Neural progenitor cell (in vitro differentiated cells): ENCODE measurements at places on chromosomes 1 and 21. TPM values are rescaled to one million over a fixed set of nuclear protein-coding genes. Genes with fewer than 3 reads are reported as not detected.

GRCh38 chr1:15618655-15619525 lies 1.6 kb downstream of the DDI2 start:
- no peaks in the 10 kb centered on the region for H3K36me3 ChIP-seq
- H3K4me3 ChIP-seq = peak overlapping the region; percentile 84
- H3K27ac ChIP-seq = no peak overlapping the region
- H3K27me3 ChIP-seq = no peaks in the 10 kb centered on the region

DNA sequence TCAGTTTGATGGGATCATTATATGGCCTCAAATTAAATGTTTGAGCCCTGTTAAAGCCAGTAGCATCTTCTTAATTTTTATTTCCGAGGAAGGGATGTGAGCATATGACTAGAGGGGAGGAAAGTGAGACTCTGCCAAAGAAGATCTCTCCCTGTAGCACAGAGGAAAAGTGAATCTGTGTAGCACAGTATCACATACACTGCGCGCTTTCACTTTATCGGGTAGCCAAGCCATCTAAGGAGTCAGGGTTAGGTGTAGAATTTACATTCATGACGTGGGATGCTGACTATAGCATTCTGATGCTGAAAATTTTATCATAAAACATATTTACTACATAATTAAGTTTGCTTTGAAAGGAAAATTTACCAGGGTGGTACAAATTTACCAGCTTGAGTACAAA lies 24.0 kb downstream of the LRRC8D start:
- peaks cover 10% of the 10 kb centered on the region for H3K36me3 ChIP-seq
- no peaks in the 10 kb centered on the region for H3K27me3 ChIP-seq
- no peak for DNase-seq
- H3K27ac ChIP-seq = no peak overlapping the region

DNA sequence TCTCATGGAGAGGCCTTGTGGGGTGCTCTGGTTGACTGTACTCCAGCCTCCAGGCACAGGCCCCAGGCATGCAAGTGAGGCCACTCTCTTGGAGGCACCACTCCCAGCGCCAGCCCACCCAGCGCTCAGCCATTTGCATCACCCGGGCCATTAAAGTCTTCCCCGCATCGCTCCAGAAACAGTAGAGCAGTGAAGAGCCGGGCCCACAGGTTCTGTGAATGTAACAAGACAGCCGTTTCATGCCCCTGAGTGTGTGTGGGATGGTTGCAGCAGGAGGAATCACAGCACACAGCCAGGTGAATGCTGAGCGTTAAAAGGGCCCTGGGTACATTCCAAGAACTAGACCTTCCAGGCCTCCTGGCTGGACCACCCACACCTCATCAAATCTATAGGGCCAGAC lies 19.0 kb upstream of the CD2 start:
- H3K27me3 ChIP-seq = no peaks in the 10 kb centered on the region
- H3K4me1 ChIP-seq = no peaks in the 10 kb centered on the region
- H3K27ac ChIP-seq = no peak overlapping the region
- no peak overlapping the region for H3K4me3 ChIP-seq
- H3K36me3 ChIP-seq = no peaks in the 10 kb centered on the region
- no peak for DNase-seq

DNA sequence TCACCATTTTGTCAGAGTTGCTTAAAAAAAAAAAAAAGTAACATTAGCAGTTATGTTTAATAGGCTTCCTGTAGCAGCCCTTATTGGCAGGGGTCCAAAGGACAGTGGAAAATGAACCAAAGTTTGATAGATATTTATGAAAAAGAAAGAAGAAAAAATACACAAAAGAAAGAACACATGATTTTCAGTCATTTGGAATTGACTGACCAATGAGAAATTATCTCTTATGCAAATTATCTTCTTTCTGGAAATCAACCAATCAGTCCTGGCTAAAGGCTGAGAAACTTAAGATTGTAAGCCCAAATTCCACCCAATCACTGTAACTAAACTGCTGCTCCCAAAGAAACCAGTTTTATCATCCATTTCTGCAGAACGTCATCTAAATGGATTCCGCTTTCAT lies 282.4 kb downstream of the TM2D1 start:
- DNase-seq = no peak
- H3K27me3 ChIP-seq = no peaks in the 10 kb centered on the region
- H3K36me3 ChIP-seq = no peaks in the 10 kb centered on the region
- no peak overlapping the region for H3K4me3 ChIP-seq

PLXNA2 gene
- total RNA-seq = 1.7 and 2.3 TPM in 2 replicates

- H3K36me3 ChIP-seq = no peaks in the 10 kb centered on the region
- H3K27me3 ChIP-seq = peaks cover 36% of the 10 kb centered on the region
- peaks cover 8% of the 10 kb centered on the region for H3K4me1 ChIP-seq
- no peak overlapping the region for H3K27ac ChIP-seq
- peak overlapping the region; percentile 83 for H3K4me3 ChIP-seq
Observed at GRCh38 chr1:29230204-29230552, 556 bp downstream of the MECR start.

DNA sequence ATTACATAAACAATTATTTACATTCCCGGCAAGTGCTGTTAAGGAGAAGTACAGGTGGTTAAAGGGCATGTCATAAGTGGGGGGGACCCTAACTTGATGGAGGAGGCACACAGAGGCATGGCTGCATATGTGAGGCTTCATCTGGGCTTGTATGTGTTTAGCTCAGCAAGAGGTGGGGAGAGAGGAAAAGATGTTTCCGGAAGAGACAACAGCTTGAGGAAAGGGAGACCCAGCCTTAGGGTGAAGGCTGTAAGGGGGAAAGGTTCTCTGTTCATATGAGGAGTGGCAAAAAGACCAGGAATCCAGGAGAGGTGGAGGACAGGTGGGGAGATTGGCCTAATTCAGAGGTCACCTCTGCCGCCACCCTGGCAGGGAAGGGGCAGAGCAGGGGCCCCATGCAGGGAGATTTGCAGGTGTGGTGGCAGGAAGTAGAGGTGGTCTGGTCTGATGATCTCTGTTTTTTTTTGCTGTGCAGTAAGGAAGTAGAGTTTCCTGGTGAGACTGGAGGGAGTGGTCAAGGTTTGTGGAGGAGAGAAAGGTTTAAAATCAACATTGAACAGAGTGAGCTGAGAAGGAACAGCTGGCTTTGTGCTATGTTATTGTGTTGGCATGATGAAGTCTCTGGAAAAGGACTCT lies 9.0 kb downstream of the TRAF5 start:
- no peak for DNase-seq
- H3K4me1 ChIP-seq = peaks cover 3% of the 10 kb centered on the region
- H3K27me3 ChIP-seq = no peaks in the 10 kb centered on the region
- H3K27ac ChIP-seq = no peak overlapping the region
- no peak overlapping the region for H3K4me3 ChIP-seq
- no peaks in the 10 kb centered on the region for H3K36me3 ChIP-seq

BMP8B gene
- 0.24 and 0.28 TPM in 2 replicates for total RNA-seq

DNA sequence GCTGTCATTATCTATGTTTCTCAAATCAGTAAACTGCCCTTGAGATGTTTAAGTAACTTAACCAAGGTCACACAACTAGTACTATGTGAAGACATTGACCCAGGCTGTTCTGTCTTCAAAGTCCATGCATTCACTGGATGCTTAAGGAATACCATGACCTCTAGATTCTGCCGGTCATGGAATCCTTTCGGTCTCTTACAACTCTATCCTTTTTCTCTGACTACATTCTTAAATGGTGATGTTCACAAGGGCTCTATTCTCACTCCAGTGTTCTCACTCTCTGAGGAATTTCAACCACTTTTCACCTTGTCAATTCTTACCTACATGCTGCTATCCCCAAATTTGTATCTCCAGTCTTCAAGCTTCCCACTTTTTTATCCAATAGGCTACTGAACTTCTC lies 15.2 kb downstream of the CRYZ start:
- H3K36me3 ChIP-seq = no peaks in the 10 kb centered on the region
- H3K4me3 ChIP-seq = no peak overlapping the region
- no peaks in the 10 kb centered on the region for H3K27me3 ChIP-seq
- no peak for DNase-seq
- no peak overlapping the region for H3K27ac ChIP-seq

- DNase-seq = no peak
- H3K4me1 ChIP-seq = peaks cover 14% of the 10 kb centered on the region
- no peaks in the 10 kb centered on the region for H3K36me3 ChIP-seq
Observed at GRCh38 chr1:166063701-166064100, 103.1 kb downstream of the FAM78B start.

GRCh38 chr1:54359393-54360162 lies 46.6 kb downstream of the SSBP3 start:
- no peaks in the 10 kb centered on the region for H3K27me3 ChIP-seq
- no peak overlapping the region for H3K27ac ChIP-seq
- H3K4me3 ChIP-seq = no peak overlapping the region
- peaks cover 55% of the 10 kb centered on the region for H3K4me1 ChIP-seq

OPRD1 gene
- 0.37 and 0.77 TPM in 2 replicates for total RNA-seq

DNA sequence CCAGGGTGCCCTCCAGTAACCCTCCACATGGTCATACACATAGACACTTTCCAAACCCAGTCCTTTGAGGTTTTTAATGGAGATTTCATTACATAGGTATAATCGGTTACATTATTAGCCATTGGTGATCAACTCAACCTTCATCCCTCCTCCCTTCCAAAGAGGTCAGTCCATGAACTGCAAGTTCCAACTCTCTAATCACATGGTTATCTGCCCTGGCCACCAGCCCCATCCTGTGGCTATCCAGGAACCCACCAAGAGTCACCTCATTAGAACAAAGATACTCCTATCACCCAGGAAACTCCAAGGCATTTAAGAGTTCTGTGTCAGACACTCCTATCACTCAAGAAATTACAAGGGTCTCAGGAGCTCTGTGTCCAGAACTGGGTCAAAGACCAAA lies 12.2 kb downstream of the ATP1A4 start:
- H3K27me3 ChIP-seq = peaks cover 28% of the 10 kb centered on the region
- DNase-seq = no peak
- peaks cover 3% of the 10 kb centered on the region for H3K4me1 ChIP-seq
- H3K36me3 ChIP-seq = no peaks in the 10 kb centered on the region

OR2L13 gene
- not detected in 2 replicates for total RNA-seq

- no peaks in the 10 kb centered on the region for H3K36me3 ChIP-seq
- H3K4me3 ChIP-seq = no peak overlapping the region
- no peak overlapping the region for H3K27ac ChIP-seq
Observed at GRCh38 chr1:179090522-179090921, 8.7 kb downstream of the TOR3A start.

TRPM2 gene
- total RNA-seq = 0.28 TPM in 1 of 2 replicates, not detected in the other

- no peak overlapping the region for H3K4me3 ChIP-seq
- H3K4me1 ChIP-seq = no peaks in the 10 kb centered on the region
- no peaks in the 10 kb centered on the region for H3K36me3 ChIP-seq
- DNase-seq = no peak
- no peak overlapping the region for H3K27ac ChIP-seq
Observed at GRCh38 chr1:8966606-8967005, 20.9 kb downstream of the CA6 start.

PLCH2 gene
- 0.54 and 2.0 TPM in 2 replicates for total RNA-seq

NFIA gene
- total RNA-seq = 1.7 and 5.3 TPM in 2 replicates

CFAP107 gene
- not detected in 2 replicates for total RNA-seq

GRCh38 chr1:8712413-8713231 lies 104.8 kb downstream of the RERE start:
- peak overlapping the region; percentile 17 for H3K4me3 ChIP-seq
- H3K4me1 ChIP-seq = peaks cover 18% of the 10 kb centered on the region
- DNase-seq = peak; percentile 42
- no peaks in the 10 kb centered on the region for H3K36me3 ChIP-seq
- no peaks in the 10 kb centered on the region for H3K27me3 ChIP-seq
- peak overlapping the region; percentile 11 for H3K27ac ChIP-seq

DNA sequence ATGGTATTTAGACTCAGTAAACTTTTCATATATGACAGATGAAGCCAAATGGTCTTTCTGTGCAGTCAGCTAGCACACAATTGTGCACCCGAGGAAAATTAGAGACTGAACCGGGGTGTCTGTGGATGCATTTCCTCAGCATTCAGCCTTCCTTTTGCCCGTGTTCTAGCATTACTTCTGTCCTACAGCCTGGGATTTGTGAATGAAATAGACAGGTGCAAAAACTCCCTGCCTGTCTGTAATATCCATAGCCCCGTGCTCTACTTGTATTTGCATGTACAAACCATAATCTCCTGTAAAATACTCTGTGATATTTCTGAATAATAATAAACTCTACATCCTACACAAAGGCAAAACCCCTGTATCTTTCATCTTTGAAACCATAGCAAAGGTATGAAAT lies 64.8 kb upstream of the LGALS8 start:
- no peak for DNase-seq
- no peak overlapping the region for H3K27ac ChIP-seq
- no peak overlapping the region for H3K4me3 ChIP-seq
- H3K4me1 ChIP-seq = no peaks in the 10 kb centered on the region

- no peaks in the 10 kb centered on the region for H3K36me3 ChIP-seq
- peaks cover 4% of the 10 kb centered on the region for H3K4me1 ChIP-seq
- peaks cover 18% of the 10 kb centered on the region for H3K27me3 ChIP-seq
- no peak overlapping the region for H3K4me3 ChIP-seq
- H3K27ac ChIP-seq = no peak overlapping the region
Observed at GRCh38 chr1:231059566-231060193, 19.6 kb upstream of the FAM89A start.

GRCh38 chr1:32485554-32486255 lies 20.8 kb downstream of the ZBTB8B start:
- no peak overlapping the region for H3K27ac ChIP-seq
- no peaks in the 10 kb centered on the region for H3K4me1 ChIP-seq
- no peaks in the 10 kb centered on the region for H3K27me3 ChIP-seq
- H3K36me3 ChIP-seq = no peaks in the 10 kb centered on the region

DIRAS3 gene
- total RNA-seq = 0.12 and 1.3 TPM in 2 replicates

DNA sequence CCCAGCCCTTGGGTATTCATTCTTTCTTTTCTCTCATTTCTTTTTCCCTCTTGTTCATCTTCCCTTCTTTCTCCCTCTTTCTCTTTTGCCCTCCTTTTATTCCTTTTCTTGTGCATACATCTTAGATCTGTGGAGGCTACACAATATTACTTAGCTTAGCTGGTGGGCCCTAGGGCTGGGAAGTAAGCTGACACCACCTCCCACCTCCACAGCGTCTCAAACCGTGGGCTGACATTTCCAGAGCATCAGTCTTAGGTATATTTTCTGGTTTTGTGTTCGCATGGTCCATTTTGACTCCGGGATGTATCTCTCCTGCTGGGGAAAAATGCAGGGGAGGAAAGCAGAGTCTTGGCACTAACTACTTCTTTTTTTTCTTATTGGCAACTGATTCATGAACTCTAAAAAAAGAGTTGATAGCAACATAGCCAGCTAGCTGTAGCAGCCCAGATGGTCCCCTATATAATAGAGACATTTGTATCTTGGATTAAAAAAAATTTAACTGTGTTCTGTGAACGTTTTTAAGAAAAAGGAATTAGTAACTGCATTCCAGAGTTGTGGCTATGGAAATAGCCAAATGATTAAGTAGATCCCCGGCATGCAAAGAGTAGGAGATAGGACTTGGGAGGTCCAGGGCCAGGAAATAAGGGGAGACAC lies 15.5 kb downstream of the CNIH3 start:
- no peaks in the 10 kb centered on the region for H3K27me3 ChIP-seq
- H3K36me3 ChIP-seq = no peaks in the 10 kb centered on the region
- peaks cover 13% of the 10 kb centered on the region for H3K4me1 ChIP-seq
- no peak overlapping the region for H3K27ac ChIP-seq
- no peak for DNase-seq

UTS2 gene
- not detected in 2 replicates for total RNA-seq

GRCh38 chr21:31845151-31845729 lies 27.6 kb upstream of the HUNK start:
- no peaks in the 10 kb centered on the region for H3K4me1 ChIP-seq
- H3K27me3 ChIP-seq = no peaks in the 10 kb centered on the region
- no peak for DNase-seq
- no peak overlapping the region for H3K4me3 ChIP-seq
